ENCODE measurements at places on chromosomes 16 and 17.
A peak's percentile ranks its signal among the peaks of the same experiment; 100 is the strongest.

- DNase-seq = peak; percentile 87
These were observed 3.5 kb upstream of the PKMYT1 start for GRCh38 chr16:2983706-2984136.

DNA sequence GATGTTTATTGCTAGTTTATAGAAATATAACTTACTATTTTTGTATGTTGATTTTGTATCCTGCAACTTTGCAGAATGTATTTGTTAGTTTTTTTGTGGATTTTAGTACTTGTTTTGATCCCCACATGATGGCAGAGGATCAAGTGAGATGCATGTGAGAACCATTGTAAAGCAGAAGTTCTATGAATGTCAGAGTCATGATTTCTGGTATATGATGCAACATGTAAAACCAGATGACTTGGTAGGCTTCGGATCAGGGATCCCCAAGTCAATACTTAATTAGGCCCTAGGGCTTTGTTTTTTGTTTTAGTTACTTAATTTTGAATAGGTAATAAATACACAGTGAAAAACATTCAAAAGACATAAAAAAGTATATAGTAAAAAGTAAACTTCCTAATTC is 45.8 kb downstream of the ESRP2 start:
- no peak for DNase-seq

DNA sequence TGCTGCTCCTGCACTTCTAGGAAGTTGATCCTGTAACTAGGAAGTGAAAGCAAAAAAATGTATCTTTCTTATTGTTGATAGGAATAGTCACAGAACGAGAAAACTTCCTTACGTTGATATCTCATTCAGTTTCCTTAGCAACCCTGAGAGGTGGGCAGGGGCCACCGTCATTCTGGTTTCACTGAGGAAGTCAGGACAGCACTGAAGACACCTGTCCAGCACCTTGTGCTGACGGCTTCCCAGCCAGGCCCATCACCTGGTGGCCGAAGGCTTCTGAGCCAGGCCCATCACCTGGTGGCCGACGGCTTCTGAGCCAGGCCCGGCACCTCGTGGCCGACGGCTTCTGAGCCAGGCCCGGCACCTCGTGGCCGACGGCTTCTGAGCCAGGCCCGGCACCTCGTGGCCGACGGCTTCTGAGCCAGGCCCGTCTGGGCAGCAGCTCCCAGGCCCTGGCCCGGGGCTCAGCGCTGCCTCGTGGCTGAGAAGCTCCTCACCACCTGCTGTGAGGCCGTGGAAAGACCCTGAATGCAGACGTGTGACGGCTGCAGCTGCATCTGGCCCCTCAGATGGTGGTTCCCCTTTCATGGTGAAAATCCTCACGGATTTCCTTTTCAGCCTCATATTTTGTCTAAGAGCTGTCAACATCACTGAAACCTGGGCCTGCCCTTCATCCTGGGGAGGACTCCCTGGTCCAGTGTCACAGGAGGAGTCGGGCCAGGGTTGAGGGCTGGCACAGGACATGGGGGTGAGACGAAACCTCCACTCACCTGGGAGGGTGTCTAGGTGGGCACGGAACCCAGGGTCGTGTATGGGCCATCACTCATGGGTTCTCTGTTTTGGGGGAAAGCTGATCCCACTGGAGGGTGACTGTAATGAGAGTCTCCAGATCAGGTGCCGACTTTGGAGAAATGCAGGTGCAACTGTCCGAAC is 33.0 kb upstream of the ZNF750 start:
- no peak for DNase-seq

- no peak for DNase-seq
These were observed 410.4 kb upstream of the MON1B start for GRCh38 chr16:76780556-76780955.

DNA sequence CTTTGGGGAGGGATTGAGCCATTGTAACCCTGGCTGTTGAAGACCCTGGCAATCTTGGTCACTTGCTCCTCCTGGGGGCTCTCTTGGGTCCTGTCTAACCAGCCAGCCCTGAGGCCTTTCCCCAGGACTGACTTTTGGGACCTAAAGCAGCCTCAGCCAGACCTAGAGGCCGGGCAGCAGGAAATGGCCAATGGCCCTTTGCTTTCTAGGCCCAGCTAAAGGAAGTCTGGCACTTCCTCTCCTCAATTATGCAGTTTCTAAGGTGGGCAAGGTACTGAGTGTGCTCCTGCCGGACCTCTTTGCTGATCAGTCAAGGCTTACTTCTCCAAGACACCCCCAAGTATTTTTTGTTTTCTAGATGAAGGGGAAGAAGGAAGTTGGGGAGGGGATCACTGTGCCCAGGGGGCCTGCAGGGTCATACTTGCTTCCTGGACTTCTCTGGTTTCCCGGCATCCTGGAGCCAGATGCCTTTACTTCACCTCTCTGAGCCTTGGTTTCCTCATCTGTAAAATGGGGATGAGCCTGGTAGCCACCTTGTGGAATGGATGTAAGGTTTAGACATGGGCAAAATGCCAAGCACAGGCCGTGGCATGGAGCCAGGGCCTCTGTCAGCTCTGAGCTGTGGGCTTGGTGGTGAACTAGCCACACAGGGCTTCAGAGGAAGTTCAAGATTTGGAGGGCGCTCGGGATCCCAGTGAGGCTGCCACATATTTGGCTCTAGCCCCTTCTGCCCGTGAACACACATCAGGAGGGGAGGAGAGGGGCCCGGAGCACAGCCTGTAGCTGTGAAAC is 8.6 kb downstream of the CX3CL1 start:
- DNase-seq = no peak

GRCh38 chr17:9669551-9670008 is 24.3 kb downstream of the USP43 start:
- DNase-seq = no peak
